ENCODE measurements at places on chromosomes 5 and 9.

DNA sequence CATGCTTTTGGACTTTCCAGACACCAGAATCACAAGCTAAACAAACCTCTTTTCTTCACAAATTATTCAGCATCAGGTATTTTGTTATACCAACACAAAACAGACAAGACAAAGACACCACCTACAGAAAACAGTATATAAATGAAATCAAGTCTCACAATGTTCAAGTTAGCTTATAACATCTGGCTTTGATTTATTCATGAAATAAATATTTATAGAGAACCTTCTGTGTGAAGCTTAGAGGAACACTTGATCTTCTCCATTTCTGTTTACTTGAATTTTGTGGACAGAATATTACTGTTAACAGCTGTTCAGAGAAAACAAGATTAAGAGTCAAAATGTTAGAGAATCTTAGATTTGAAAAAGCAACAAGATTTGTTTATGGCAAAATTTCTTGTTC, 137.4 kb upstream of the PRR16 start:
- no peak for DNase-seq

- DNase-seq: no peak
Measured at GRCh38 chr5:138354387-138354786, 1.9 kb downstream of the KDM3B start.

DNA sequence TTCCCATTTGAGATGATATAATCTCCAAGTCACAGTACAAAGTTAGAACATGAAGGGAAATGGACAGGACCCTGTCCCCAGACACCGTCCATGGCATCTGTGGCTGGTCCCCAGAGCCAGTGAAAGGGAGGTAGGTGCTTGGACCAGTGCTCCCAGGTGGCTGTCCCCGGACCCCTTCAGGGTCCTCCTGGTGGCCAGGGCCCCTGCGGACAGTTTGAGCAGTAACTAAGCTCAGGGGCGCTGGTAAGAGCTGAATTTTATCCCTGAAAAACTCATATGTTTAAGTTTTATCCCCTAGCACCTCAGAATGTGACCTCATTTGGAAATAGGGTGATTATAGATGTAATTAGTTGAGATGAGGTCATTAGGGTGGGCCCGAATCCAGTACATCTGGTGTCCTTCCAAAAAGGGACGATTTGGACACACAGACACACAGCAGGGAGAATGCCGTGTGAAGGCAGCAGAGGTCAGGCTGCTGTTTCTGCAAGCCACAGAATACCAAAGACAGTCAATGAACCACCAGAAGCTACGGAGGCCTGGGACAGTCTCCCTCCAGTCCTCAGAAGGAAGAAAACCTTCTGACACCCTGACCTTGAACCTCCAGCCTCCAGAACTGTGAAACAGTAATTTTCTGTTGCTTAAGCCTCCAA, 185.0 kb downstream of the ATPSCKMT start:
- DNase-seq: no peak

GRCh38 chr9:94743035-94743954, 16.8 kb downstream of the AOPEP start:
- DNase-seq: no peak

DNA sequence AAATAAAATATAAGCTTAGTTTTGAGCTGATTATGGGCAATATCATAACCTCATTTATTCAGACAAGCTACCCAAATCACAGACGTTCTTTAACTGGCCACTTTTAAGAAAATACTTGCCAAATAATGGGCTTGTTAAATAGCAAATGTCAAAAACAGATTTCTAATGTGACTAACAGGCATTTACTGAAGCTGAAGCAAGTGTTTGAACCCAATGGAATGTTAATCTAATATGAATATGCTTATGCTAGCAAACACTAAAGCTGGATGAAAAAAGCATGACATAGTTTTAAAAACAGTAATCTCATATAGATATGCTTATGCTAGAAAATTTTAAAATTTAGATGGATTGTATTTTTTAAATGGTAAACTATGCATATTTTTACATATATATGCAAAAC, 411.6 kb upstream of the PTGER4 start:
- DNase-seq: no peak

DNA sequence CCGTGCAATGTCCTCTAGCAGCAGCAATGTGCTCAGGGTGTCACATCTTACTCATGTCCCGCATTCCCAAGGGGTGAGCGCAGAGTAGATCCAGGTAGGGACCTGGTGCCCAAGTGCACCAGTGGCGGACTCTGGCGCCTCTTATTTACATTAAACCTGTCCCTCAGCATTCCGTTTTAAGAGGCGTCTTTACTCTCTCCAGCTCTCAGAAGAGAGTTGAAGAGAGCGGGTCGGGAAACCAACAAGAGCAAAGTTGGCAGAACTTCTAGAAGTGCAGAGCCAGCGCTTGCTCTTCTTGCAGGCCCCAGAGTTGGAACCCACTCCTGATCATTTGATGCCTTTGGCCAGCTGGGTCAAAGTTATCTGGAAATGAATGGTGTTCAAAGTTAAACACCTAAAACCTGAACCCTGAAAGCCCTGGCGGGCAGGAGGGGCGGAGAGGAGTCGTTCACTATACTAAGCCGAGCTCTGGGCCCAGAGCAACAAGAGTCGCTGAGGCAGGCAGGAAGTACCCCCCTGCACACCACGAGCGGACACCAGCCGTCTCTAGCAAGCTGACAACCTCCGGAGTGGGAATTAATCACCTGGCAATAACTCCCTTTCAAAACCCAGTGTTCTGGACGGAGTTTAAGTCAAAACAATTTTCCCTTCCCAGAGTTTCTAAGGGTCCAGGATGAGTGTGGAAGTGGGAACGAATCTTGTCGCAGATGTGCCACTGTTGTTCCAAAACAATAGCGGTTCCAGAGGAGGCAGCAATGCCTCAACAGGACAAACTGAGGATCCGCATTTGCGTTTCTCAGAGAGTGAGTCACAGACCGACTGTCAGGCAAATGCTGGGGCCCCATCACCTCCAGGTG, 122.8 kb downstream of the TMEM161B start:
- no peak for DNase-seq

- DNase-seq: no peak
Measured at GRCh38 chr5:181069767-181070491, 29.9 kb downstream of the BTNL9 start.

GRCh38 chr9:114666401-114666800, 8.8 kb upstream of the TEX53 start:
- DNase-seq: no peak

DNA sequence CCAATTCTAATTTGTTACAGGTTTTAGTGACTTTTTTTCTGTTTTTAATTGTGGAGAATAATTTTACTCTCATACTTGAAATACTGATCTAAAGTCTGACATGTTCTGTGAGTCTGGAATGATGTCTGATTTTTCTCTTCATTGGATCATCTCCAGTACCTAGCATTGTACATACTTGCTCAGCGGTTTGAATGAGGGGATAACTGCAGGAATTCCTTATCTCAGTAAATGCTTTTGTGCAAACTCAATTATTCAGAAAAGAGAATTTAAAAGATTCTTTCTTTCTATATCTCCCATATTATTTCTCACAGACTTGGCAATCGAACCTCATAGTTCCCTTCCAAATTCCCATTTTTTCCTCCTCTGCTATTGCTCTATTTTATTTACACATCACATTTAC, 397.9 kb upstream of the SGCD start:
- DNase-seq: no peak
